ENCODE measurements at places on chromosomes 1 and 21.
A peak's percentile ranks its signal among the peaks of the same experiment; 100 is the strongest.

- DNase-seq = peak; percentile 59
These were observed 17.3 kb upstream of the ERICH3 start for GRCh38 chr1:74690909-74691308.

DNA sequence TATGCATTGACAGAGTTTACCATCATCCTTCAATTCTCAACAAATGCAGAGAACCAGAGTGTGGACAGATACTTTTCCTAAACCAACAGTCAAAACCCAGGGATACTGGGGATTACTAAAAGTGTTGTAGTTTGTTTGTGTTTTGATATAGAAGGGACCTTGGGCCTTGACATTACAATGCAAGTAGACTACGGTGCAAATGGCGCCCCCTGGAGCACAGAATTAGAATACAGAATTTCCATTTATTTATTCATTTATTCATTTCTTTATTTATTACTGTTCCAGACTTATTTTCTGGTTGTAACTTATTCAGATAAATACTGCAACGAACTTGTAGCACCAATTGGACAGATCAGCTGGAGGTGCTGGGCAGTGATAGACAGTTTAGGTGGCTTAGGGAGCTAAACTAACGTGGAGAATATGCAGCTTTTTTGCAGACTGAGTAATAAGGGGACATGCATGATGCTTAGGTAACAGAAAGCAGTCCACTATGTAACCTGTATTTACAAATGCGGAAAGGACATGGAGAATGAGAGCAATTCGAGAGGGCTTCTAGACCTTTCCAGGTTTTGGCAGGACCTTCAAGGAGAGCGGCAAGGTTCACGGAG, 42.6 kb downstream of the KIRREL1 start:
- DNase-seq = no peak

DNA sequence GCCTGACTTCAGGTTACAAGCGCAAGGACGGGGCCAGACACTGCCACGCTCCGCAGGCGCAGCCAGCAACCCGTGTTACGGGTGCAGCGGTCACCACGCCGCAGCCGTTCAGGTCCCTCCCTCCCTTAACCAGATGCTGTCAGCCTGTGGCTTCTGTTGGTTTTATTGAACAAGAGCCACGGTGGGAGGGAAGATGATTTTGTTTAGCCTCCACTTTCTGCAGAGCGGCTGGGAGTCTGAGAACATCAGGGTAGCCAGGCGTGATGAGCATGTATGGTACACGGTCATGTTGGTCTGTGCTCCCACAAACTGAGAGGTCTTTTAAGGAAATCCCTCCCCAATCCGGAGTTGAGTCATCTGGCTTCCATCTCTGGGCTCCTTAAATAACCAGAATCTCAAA, 18.5 kb upstream of the ADARB1 start:
- DNase-seq = peak; percentile 6

GRCh38 chr1:153616917-153617311, 789 bp upstream of the S100A14 start:
- DNase-seq = no peak

GRCh38 chr1:220272841-220273090, 513 bp upstream of the RAB3GAP2 start:
- DNase-seq = no peak
